Bronchial epithelial cell (primary cell): ENCODE measurements at places on chromosomes 1 and 21.
A peak's percentile ranks its signal among the peaks of the same experiment; 100 is the strongest.

- DNase-seq, result peak; percentile 86
Measured at GRCh38 chr1:201123866-201124265, 3.1 kb downstream of the ASCL5 start.

GRCh38 chr1:178098262-178098661 lies 4.4 kb downstream of the RASAL2 start:
- no peak for DNase-seq

DNA sequence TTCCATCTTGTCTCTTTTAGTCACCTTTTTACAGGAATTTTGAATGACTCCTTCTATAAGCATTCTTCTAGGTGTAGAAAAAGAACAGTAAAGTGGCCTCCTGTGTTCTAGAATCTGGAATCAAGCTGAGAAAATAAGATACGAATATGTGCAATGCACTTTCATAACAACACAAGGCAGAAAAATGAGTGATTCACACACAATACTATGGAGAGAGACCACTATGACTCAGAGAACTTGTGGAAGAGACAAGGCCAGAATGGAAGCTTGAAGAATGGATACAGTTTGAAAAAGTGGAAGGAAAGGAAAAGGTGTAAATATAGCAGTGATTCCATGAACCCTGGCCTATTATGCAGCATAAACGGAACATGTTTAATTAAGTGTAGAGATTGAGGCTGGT lies 57.1 kb upstream of the SAMSN1 start:
- peak; percentile 85 for DNase-seq

GRCh38 chr1:21938732-21939538 lies 1.8 kb upstream of the HSPG2 start:
- DNase-seq, result no peak

- DNase-seq, result no peak
Measured at GRCh38 chr1:182332261-182333060, 59.1 kb downstream of the GLUL start.

- no peak for DNase-seq
Measured at GRCh38 chr1:192109576-192109975, 48.7 kb upstream of the RGS18 start.

GRCh38 chr1:241531195-241532161 lies 700 bp upstream of the KMO start:
- DNase-seq, result peak; percentile 79

GRCh38 chr1:189803364-189803763 lies 674.3 kb downstream of the BRINP3 start:
- no peak for DNase-seq

GRCh38 chr1:55833529-55834091 lies 618.4 kb upstream of the USP24 start:
- no peak for DNase-seq

GRCh38 chr1:98410082-98410481 lies 251.4 kb upstream of the SNX7 start:
- no peak for DNase-seq

- DNase-seq, result no peak
Measured at GRCh38 chr21:33151941-33152731, 77.6 kb upstream of the IFNAR2 start.

DNA sequence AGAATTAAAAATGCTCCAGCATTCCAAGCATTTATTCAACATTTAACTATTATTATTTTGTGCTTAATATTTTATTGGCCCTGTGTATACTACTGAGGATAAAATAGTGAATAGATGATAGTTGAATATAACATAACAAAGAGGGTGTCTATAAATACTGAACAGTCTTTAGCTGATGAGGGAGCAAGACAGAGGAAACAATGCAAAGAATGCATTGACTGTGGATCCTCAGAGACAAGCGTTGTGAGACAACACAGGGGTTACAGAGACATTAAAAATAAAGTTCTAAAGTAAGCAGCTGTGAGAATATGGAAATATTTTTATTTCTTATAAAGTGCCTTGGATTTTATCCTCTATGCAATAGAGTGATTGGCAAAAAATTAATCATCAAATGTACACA lies 1133.1 kb downstream of the PLA2G4A start:
- DNase-seq, result no peak

DNA sequence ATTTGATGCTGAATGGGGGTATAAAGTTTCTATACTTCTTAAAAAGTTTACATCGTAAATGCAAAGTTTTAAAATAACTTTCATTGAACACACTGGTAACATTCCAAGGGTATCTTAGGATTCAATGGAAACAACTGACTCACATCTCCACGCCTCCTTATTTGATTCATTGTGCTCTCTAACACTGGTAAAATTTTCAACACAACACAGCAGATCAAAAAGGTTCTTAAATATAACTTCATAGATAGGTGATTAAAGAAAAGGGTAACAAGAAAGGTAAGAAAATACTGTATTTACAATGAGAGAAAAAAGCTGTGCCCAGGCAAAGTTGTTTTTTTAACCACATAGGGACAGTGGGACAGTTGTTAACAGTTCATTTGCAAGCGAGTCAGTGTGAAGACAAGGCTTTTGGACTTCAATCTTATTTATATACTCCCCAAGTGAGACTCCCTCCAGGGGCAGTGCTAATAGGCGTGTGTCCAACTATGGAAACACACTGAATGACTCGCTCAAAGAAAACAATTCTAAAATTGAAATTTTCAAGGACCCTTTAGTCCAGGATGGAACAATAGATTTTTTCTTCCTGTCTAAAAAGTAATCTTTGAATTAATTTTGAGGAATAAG lies 140.5 kb downstream of the TIAM1 start:
- DNase-seq, result peak; percentile 22

DNA sequence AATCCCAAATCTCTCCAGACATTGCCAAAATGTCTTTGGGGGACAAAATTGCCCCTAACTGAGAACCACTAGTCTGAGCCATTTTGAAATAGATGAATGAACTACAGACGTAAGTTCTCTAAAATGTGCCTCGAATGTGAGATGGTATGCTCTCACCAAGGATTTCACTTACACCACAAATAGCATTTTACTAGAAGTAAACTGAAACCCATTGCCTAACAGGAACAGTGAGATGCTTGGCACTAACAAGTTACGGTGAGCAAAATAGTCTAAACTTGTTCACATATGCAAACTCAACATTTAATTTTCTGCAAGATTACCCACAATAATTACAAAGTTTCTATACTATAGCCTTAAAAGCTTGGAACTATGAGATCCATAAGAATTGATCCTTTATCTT lies 343.6 kb upstream of the ESRRG start:
- no peak for DNase-seq

DNA sequence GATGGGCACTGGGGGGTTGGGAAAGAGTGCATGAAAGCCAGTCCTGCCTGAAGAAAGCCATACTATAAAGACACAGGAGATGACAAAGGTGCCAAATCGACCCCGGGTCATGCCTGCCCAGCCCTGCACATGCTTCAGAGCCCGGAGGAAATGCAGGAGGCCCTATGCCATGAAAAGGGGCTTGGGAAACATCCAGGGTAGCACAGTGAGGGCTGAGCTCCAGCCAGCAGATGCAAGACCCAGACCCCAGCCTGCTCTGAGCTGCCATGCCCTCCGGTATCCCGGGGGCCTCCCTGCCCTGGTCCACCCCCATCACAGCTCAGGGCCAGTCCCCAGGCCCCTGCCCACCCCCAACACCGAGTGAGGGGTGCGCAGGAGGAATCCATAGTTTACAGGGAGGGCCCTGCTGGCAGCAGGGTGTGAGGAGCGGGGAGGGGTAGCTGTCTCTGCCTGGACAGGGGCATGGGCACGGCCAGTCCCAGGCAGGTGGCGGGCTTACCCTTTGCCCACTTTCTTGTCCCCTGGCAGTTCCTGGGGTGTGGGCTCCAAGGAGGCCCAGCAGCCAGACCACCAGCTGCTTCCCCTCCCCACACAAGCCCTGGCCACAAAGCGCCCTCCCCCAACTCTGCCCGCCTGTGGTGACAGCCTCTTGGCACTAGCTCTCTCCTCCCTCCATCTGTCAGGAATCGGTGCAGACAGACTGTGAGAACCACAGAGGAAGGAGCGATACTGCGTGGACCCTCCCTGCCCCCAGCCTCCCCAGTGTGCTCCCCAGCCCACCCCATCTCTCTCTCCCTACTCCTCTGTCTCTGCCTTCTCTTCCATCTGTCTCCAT lies 16.8 kb downstream of the LRP8 start:
- DNase-seq, result no peak

DNA sequence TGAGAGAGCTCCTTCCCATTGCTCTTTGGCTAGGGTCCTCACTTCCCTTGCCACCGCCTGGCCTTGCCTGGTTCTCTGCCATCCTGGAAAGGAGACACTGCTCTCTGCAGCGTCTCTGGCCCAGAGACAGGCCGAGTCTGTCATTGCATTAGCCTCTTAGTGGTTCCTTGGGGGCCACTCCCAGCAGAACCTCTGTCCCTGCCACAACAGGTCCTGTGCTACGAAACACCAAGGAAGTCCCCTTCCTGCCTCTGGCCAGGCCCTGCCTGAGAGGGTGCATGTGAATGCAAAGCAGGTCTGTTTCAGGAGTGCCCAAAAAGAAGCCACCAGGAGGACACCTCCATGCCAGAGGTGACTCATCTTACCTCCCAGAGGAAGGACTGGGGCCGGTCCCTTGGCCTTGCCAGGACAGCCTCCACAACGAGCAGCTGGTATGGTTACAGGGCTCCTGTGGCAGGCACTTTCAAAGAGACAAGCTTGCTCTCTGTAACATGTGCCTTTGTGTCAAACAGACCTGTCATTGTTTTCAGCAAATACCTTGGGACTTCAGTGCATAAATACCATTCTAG lies 59.6 kb downstream of the VPS26C start:
- peak; percentile 40 for DNase-seq
